ENCODE measurements at places on chromosomes 3 and 15.
A peak's percentile ranks its signal among the peaks of the same experiment; 100 is the strongest.

DNA sequence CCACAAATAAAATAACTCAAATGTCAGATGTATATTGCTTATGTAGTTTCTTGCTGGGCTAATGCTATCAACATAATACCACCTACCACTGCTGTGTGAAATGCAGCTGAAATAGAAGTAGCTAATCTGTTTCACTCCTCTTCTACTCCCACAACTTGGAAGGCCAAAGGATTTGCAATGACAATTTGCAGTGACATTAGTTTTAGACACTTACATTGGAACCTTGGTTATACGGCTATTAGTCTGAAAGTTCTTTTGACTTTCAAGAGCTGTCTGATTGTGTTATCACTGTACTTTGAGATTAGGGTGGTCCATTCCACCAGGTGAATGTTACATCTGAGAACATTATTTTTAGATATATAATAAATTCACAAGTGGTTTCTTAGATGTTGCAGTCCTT, 33.5 kb downstream of the COPS2 start:
- no peak for DNase-seq

GRCh38 chr15:57827021-57827420, 120.5 kb downstream of the POLR2M start:
- DNase-seq = no peak

- no peak for DNase-seq
These were observed 156.7 kb downstream of the DIPK2A start for GRCh38 chr3:144128108-144128892.

- DNase-seq = no peak
These were observed 58.7 kb downstream of the OTOL1 start for GRCh38 chr3:161555320-161555719.

- no peak for DNase-seq
These were observed 42.7 kb downstream of the ITGA11 start for GRCh38 chr15:68389041-68389930.

DNA sequence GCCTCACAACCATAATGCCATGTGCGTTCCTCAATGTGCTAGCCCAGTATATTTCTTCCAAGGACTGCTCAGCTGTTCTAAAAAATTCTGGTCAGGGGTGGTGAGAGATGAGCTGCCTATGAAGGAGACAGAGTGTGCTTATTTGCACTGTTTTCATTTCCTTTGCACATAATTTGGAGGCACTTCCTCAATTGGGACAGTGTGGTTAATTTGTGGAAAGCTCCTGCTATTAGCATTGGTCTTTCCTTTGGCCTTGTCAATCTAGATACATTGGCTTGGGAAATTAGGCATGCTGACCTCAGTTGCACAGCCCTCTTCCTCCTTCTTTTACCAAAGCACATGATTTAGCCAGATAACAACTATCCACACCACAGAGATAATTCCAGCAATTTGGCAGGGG, 9.4 kb downstream of the FAM81A start:
- DNase-seq = no peak

DNA sequence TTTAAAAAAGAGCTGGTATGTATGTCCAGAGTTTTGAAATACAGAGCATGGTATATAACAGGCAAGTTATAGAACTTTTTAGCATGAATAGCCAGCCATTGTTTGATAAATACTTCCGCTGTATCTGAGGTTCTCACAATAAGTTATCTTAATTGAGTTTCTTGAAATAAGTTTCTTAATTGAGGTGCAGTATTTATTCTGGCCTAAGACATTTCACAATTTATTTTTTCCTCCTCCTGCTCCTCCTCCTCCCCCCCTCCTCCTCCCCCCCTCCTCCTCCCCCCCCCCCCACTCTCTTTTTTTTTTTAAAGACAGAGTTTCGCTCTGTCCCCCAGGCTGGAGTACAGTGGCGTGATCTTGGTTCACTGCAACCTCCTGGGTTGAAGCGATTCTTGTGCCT, 83.4 kb downstream of the VPS8 start:
- no peak for DNase-seq

GRCh38 chr15:77631745-77632533, 773 bp downstream of the LINGO1 start:
- no peak for DNase-seq

GRCh38 chr15:81981908-81982307, 63.9 kb downstream of the MEX3B start:
- DNase-seq = no peak

DNA sequence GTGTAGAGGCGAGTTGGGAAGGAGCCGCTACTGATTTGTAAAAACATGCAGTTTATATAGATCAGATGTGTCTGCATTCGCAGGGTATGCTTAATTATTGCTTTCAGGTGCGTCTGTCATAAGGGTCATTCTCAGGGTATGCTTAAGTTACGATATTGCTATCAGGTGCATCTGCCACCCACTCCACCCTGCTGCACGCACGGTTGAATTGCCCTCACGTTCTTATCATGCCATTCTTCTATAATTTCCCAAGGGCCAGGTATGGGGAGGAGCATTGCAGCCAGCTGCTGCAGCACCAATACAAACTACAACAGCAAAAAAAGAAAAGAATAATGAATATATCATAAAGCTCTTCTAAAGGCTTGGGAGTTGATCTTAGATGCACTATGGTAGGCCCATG, 230.0 kb downstream of the KBTBD8 start:
- no peak for DNase-seq

- DNase-seq = no peak
These were observed 115.0 kb downstream of the NR1D2 start for GRCh38 chr3:24060055-24060454.

- no peak for DNase-seq
These were observed 127.9 kb downstream of the CD47 start for GRCh38 chr3:107962946-107963345.

- DNase-seq = no peak
These were observed 158.7 kb upstream of the SLCO3A1 start for GRCh38 chr15:91694831-91695210.

GRCh38 chr3:194579091-194579606, 54.1 kb downstream of the TMEM44 start:
- no peak for DNase-seq

- no peak for DNase-seq
These were observed 54.6 kb upstream of the GALNT15 start for GRCh38 chr3:16119887-16120286.

DNA sequence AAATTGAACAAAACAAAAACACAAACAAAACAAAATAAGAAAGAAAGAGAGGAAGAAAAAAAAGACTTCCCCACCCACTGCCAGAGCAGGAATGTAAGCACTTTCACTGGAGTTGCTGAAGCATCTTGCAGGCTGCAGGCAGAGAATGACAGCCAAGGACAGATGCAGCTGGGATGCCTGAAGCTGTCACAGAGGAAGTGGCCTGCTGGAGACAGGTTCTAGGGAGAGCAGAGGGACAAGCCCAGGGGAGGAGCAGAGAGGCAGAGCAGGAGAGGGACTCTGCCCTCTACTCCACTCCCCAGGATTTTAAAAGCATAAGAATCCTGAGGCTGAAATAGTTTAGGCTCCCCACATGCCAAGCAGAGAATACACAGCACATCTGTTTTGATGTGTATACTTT, 326.2 kb downstream of the TUSC7 start:
- no peak for DNase-seq

DNA sequence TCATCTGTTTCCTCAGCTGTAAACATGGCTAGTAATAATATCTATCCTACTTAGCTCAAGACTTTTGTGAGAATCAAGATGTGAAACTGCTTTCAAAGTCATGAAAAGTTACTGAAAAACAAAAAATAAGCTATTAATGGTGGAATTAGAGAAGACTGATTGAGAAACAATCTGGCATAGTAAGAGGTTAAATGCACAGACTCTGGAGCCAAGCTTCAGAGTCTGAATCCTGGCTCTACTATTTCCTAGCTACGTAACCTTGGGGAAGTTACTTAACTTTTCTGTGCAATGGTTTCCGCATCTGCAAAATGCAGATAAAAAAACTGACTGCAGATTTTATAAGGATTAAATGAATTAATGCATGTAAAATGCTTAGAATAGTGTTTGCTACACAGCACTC, 28.8 kb downstream of the LRRFIP2 start:
- no peak for DNase-seq

- no peak for DNase-seq
These were observed 120.8 kb upstream of the PHLDB2 start for GRCh38 chr3:111738238-111738637.

- DNase-seq = no peak
These were observed 22.9 kb downstream of the EXOG start for GRCh38 chr3:38519000-38519399.

DNA sequence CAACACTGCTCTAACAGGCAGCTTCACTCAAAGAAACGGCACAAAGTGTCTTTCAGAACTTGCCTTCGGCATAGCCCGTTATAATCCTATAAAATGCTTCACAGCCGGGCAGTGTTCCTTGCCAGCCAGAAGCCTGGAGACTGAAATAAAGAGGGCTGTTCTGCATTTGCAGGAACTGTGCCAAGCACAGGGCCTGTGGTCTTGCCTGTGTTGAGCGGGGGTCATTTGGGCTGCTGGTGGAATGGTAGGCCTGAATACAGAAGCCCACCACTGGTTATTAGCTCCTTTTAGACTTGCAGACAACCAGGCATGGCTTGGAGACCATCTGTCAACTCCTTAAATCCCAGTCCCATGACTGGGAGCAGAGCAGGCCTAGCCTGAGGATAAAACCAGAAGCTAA, 4.7 kb upstream of the ARHGEF3 start:
- DNase-seq = no peak

- DNase-seq = no peak
These were observed 23.1 kb downstream of the B3GALNT1 start for GRCh38 chr3:161082063-161082462.

DNA sequence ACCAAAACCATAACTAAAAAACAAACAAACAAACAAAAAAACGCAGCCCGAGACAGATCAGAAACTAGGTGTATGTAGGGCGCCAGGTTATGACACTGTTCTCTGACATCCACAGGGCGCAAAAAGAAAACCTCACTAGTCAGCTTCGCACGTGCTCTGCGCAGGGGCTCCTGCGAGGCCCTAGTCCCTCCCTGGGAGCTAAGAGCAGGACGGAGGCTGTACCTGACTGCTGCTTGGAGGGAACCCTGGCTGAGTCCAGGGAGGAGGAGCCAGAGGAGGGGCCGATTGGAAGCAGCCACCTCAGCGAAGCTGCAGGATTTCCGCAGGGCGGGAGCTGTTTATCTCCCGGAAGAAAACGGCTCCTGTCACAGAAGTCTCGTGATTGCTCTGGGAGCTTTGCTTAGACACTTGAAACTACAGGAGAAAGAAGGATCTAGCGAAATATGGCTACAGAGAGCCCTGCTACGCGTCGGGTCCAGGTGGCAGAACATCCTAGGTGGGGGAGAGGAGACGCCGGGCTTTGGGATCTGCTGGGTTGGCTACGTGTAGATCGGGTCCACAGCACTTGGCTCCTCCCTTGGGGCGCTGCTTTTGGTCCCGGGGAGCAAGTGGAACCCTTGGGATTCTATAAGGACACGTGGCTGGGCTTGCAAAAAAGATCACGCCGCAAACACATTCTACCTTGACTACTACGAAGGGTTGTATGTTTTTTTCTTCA, at the start of gene GALK2:
TSS of gene GALK2 (plus strand) at position 368 of the 718 bp plus-strand sequence. CDS start at position 444, 76 bp downstream.
- peak; percentile 71 for DNase-seq

GRCh38 chr15:80492874-80493273, 88.7 kb downstream of the ARNT2 start:
- DNase-seq = no peak

- DNase-seq = no peak
These were observed 80.8 kb upstream of the IL12A start for GRCh38 chr3:159907828-159908227.

DNA sequence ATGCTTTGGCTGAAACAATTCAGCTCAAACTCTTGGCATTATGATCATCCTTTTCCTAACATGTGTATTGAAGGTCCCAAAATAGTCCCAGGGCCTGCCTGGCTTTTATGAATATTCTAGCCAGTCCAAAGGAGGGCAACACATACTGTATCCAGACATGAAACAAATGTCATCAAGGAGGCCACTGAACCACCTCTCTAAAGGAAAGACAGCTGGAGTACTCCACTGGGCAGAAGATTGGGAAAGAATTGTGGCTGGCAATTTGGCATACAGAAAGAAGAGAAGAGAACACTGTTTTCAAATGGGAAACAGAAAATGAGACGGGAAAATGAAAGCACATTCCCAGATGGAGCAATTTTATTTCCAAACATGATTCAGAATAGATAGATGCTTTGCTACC, 80.6 kb downstream of the NCEH1 start:
- no peak for DNase-seq

GRCh38 chr3:136819731-136820679, 1.1 kb downstream of the SLC35G2 start:
- DNase-seq = no peak

GRCh38 chr3:114745322-114746240, 401.5 kb downstream of the ZBTB20 start:
- DNase-seq = no peak

DNA sequence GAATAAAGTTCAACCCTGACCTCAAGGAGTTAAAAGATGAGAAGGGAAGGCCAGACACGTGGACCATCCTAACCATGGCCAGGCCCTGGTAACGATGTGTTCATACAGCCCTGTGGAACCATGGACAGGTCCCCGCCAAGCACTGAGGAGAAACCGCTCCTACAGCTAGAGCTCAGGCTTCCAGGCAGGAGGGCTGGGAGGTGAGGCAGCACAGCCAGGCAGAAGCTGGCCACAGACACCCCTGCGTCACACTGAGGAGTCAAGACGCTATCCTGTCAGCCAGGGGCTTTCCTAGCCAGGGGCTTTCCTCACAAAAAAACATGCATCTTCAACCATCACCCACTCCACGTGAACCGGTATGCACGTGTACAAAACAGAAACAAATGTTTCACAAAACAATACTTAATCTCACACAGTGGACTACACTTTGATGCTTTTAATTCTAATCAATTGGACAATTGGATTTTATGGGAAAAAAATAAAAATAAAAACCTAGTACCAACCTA, 73.2 kb downstream of the TBC1D2B start:
- no peak for DNase-seq

- DNase-seq = no peak
These were observed 99.8 kb upstream of the ROPN1 start for GRCh38 chr3:124091716-124092115.

Measured in activated T-helper 1 cell treated with anti-CD3 and anti-CD28 coated beads, Interleukin-2, amount 50 U/mL, for 16 hours (primary cell).